ENCODE measurements at places on chromosomes 13 and 19. TPM values are rescaled to one million over a fixed set of nuclear protein-coding genes. Genes with fewer than 3 reads are reported as not detected.
A peak's percentile ranks its signal among the peaks of the same experiment; 100 is the strongest.

ADM5 gene
- 1.2 TPM for total RNA-seq

DNA sequence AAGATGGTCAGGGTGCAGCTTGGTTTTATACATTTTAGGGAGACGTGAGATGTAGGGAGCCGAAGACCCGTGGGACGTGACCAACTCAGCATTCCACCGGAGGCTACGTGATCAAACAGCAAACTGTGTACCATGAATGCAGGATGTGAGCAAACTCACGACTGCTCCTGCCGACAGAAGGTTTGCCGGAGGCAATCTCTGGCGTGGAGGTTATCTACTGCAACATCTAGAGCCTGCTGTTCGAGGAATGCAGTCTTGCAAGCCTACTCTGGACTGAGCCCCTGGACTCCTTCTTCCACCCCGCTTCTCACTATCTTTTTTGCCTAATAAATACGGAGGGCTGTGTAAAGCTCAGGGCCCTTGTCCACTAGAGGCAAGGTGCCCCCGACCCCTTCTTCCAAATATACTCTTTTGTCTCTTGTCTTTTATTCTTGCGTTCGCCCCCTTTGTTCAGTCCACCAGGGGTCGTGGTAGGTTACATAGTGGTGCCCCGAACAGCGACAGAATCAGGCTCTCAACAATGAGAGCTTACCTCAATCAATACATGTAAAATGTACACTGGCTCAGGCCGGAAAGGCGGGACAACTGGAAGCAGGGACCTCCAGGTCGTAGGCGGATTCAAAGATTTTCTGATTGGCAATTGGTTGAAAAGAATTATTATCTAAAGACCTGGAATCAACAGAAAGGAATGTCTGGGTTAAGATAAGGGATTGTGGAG lies 8.9 kb upstream of the OR1I1 start:
- no peak for DNase-seq

GRCh38 chr19:19155495-19156219 lies 14.4 kb downstream of the MEF2B start:
- DNase-seq: no peak

MUC16 gene
- not detected for total RNA-seq

PPM1N gene
- total RNA-seq: 2.4 TPM

DNA sequence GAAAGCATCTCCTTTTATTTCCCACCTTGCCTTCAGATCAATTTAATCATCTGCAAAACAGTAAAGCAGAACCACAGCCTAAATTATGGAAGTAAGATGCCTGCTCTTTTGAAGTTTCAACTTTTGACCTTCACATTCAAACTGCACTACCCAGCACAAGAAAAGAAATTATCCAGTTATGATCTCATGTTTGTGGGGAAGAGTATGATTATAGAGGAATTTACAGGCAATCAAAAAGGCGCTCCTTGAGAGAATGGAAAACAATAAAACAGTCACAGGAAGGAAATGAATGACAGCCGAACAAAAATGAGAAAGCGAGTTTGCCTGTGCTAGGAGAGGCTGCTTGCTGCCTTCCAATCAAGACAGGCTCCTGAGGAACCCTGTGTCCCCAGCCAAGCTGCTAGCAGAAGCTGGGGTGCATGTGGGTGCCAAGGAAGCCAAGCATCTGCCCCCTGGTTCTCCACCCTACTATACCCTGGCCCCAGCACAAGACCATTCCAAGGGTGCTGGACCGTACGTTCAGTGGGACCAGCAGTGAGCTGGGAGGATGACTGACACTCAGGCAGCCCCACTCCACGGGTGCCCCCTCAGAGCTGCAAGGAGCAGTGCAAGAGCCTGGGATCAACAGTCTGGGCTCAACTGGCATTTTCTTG lies 47.8 kb downstream of the PEPD start:
- DNase-seq: peak; percentile 13

DNA sequence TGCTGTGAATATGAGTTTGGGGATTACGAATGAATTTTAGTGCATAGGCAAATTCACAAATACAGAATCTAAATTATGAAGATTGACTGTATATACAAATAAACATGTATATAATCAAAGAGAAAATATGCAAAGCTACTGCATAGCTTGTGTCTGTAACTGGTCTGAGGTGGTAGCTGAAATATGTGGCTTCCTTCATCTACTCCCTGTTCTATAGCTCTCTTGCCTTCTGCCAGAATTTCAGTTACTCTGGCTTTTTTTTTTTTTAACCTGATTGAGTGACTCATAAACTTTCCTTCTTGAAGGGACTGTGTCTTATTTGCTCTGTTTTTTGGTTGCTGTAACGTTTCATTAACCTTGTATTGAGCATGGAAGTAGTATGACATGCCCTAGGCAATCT lies 26.6 kb downstream of the DNAJC3 start:
- DNase-seq: no peak

GRCh38 chr13:87607266-87607665 lies 63.9 kb upstream of the SLITRK5 start:
- DNase-seq: no peak

DNA sequence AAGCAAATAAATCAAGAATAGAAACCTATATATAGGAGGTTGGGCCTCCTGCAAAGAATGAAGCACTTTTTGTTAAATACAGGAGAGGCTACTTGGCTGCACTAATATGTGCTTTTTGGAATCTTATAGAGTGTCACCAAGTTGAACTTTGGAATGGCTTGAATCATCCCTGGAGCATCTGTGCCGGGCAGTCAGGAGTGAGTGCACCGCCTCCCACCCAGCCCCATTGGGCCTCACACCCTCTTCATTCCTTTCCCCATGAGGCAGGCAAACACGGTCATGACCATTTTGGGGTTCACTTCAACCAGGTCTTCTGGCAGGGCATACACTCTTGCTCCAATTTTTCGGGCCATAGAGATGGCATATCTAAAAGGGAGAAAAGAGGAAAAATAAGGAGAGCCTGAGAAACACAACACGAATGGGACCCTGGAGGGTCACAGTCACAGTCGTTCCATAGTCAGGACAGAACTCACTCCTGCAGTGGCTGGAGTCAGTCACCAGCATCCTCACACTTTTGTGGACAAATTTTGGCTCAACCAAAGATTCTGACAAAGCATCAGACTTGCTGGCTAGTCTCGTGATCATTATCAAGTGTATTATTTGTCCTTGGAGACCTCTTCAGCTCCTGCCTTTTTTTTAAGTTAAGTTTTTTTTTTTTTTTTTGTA lies 22.7 kb upstream of the CPB2 start:
- DNase-seq: no peak

GRCh38 chr13:80074143-80074752 lies 266.7 kb downstream of the SPRY2 start:
- no peak for DNase-seq

KLHL1 gene
- total RNA-seq: not detected

DNA sequence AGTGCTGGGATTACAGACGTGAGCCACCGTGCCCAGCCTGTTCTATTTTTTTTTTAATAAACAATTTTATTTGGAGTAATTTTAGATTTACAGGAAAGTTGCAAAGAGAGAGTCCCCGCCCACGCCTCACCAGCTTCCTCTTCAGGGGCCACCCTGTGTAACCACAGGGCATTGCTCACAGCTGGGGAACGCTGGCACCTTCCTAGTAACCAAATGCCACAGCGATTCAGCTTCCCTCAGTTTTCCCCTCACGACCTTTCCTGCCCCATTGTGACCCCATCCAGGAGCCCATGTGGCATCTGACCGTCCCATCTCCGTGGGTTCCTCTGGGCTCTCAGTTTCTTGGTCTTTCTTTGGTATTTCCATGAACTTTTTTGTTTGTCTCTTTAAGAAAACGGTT lies 83.9 kb downstream of the GNG7 start:
- peak; percentile 95 for DNase-seq

GRCh38 chr19:44974857-44975256 lies 19.7 kb downstream of the CLPTM1 start:
- DNase-seq: no peak
